ENCODE measurements at places on chromosomes 6 and 20.
A peak's percentile ranks its signal among the peaks of the same experiment; 100 is the strongest.

DNA sequence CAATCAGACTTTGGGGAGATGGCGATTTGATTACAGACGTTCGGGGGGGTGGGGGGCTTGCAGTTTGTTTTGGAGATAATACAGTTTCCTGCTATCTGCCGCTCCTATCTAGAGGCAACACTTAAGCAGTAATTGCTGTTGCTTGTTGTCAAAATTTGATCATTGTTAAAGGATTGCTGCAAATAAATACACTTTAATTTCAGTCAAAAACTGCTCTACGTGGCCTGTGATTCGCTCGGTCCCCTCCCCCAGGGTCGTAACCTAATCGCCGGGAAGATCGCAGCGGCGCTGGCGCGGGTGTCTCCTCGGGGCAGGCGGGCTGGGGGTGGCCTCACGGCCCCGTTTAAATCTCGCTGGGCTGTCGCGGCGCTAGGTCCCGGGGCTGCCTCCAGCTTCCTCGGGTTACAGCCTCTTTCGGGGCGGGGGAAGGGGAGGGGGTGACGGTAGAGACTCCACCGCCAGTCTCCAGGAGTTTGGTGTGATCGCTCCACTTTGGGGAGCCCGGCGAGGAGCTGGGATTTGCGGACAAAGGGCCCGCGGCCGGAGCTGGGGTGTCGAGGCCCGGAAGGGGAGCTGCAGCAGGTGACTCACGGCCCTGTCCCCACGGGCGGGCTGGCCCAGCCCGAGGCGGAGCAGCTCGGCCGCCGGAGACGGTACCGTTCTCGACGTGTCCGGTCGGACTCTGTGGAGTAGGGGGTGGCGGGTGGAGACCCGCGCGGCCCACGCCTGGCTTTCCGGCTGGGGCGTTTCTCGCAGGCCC is 4.2 kb downstream of the FOXC1 start:
- no peak for DNase-seq

DNA sequence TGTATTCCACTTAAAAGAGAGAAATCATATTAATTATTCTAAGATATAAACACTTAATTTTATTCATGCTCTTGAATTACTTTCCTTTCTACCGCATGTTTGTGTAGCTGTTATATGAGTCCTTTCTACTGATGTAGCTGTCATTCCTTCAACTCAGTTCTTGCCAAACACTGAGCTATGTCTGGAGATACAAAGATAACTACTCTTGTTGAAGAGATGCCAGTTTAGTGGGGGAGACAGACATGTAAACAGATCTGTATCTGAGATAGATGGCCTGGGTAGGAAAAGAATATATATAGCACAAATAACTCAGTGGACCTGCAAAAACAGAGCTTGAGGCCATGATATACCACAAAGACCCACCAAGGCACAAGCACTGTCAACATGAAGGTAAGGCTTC is 157.3 kb downstream of the BTBD9 start:
- no peak for DNase-seq

DNA sequence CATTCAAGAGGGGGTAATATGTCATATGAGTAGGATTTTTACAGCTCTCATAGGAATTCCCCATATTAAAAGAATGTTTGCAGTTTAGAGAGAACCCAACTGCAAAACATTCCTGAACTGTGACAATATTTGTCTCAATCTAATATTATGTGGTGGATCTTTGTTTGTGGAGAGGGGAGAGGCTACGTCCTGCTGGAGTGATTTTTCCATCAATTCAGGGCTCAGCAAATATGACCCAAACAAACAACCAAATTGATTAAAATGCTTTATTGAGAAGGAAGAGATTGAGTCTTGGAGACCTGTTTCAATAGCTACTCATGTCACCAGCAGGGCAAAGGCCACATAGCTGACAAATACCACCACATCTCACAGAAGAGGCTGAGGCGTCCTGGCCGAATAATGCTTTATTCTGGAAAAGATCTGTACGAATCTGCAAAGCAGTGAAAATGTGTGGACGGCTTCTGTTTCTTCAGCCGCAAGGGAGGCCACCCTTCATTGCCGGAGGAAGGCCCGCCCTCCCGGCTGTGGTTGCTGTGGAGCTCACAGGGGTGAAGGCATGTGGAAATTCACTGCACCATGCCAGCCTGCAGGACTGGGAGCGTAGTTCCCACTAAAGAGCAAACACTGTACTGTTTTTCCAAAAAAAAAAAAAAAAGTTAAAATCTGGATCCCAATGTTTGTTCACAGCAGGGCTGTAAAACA is 89.7 kb upstream of the QKI start:
- no peak for DNase-seq

DNA sequence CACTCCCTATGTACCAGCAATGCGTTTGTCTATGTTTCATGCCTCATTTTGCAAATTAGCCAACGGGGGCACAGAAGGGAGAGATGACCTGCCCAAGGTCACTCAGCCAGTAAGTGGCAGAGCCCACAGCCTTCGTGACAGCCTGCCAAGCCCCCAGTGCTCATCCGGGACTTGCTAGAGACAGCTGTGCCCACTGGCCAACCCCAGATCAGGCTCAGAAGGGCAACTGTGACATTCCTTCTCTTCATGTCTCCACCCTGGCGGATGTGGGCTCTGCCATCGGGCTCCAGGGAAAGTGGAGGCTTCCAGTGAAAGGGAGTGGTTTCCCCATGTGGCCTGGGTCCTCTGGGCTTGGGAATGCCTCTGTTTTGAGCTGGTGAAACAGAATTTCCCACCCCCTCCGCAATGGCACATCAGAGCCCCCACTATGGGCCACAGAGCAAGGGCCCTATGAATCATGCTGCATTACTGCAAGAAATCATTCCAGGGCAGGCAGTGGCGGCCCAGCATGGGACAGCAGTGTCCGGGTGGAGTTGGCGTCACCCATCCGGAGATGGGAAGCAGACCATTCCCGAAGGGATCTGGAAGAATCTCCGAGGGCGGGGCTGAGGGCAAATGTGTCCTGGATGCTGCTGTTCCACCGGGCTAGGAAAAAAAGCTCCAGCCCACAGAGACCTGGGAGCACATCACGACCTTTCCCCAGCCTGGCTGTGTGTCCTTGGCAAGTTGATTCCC is 9.1 kb downstream of the RSPO4 start:
- no peak for DNase-seq

GRCh38 chr20:46132705-46133120 is 14.6 kb downstream of the CD40 start:
- peak; percentile 71 for DNase-seq

- peak; percentile 10 for DNase-seq
Measured at GRCh38 chr20:59071216-59071615, 28.6 kb upstream of the PRELID3B start.

DNA sequence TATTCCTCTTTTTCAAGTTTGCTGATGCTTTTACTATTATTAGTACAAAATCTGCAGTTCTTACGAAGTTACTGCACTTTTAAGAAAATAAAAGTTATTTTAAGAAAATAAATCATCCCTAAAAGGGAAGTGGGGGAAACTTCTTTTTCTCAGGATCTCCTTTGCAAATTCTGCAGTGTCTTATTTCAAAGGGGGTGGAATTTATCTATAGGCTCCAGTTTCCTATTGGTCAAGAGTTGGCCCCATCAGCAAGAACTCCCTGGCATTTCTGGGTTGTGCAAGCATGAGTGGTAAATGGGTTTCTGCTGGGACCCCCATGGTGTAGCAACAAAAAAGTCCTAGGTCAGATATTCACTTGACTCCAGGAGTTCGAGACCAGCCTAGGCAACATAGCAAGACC is 136.3 kb upstream of the PRDM1 start:
- DNase-seq, result no peak

GRCh38 chr6:113381959-113382358 is 475.2 kb upstream of the MARCKS start:
- peak; percentile 5 for DNase-seq

- DNase-seq, result no peak
Measured at GRCh38 chr20:9038791-9039535, 29.9 kb upstream of the PLCB4 start.

DNA sequence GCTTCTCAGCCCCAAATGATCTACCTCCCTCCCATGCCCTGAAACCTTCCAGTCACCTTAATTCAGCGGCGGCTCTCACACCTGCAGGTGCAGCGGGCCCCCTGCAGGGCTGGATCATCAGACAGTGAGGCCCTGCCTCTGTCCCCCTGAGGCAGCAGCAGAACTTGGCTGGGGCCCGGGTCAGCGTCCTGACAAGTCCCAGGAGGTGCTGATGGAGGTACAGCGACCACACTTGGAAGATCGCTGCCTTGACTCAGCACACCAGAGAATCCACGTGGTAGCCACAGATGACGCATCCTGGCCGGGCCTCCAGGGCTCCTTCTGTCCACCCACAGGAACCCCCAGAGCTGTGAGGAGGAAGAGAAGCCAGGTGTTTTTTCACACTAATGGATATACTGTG is 116.4 kb upstream of the THBS2 start:
- DNase-seq, result no peak

- no peak for DNase-seq
Measured at GRCh38 chr20:9506280-9506821, 8.0 kb upstream of the LAMP5 start.

- DNase-seq, result no peak
Measured at GRCh38 chr6:91080871-91081270, 494.0 kb upstream of the MAP3K7 start.

- no peak for DNase-seq
Measured at GRCh38 chr6:41273714-41274113, 12.8 kb downstream of the TREM1 start.

GRCh38 chr20:2178318-2179232 is 76.9 kb downstream of the STK35 start:
- DNase-seq, result no peak

GRCh38 chr6:109062216-109062615 is 32.4 kb downstream of the SESN1 start:
- no peak for DNase-seq

DNA sequence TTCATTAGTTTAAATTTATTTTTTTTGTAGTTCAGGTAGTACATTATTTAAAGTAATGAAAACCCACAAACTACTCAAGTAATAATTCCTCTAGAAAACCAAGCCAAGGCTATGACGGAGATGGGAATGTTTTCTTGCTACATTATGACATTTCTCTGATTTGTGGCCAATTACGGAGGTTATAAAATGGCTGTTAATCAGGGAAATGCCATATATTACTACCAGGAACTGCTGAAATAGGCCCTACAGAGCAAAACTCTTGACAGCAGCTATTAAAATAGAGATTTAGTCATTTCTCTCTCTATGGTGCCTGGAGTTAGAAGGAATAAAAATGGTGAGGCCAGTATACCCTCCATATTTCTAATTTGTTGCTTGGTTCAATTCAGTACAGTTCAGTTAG is 280.0 kb downstream of the ARHGAP18 start:
- DNase-seq, result no peak

Data from GM12891 (cell line).